ENCODE measurements at places on chromosomes 11 and 22. TPM values are rescaled to one million over a fixed set of nuclear protein-coding genes. Genes with fewer than 3 reads are reported as not detected.

Gene TST
- total RNA-seq: 29.3 TPM

Gene APOBEC3H
- total RNA-seq: 67.0 TPM

Gene TIMP3
- not detected for total RNA-seq

Gene BACE1-AS
- 5.1 TPM for total RNA-seq

Gene TEX12
- total RNA-seq: not detected

Gene SEC14L3
- total RNA-seq: not detected

Gene OR52M1
- not detected for total RNA-seq

Gene ZDHHC5
- total RNA-seq: 74.5 TPM

Gene HPX
- total RNA-seq: 0.76 TPM

Gene TRPC6
- total RNA-seq: not detected

Gene MN1
- 0.14 TPM for total RNA-seq

Gene KCTD14
- total RNA-seq: 0.18 TPM

Gene HIC2
- 4.4 TPM for total RNA-seq

Gene ZNHIT2
- 13.5 TPM for total RNA-seq

Gene CWC15
- 89.1 TPM for total RNA-seq

Gene NLRP14
- not detected for total RNA-seq

Gene OR51B5
- 0.47 TPM for total RNA-seq

Gene C11orf87
- total RNA-seq: not detected

Gene FZD4
- 0.16 TPM for total RNA-seq

Gene C11orf97
- not detected for total RNA-seq

Gene OR51G1
- total RNA-seq: not detected

Measured in activated CD8-positive, alpha-beta memory T cell treated with anti-CD3 and anti-CD28 coated beads, Interleukin-2, amount 10 ng/mL, durations not matched to agents 7 days and 5 days (primary cell).